Activated naive CD8-positive, alpha-beta T cell treated with anti-CD3 and anti-CD28 coated beads for 36 hours (primary cell): ENCODE measurements at places on chromosomes 7 and 10. TPM values are rescaled to one million over a fixed set of nuclear protein-coding genes. Genes with fewer than 3 reads are reported as not detected.

The INTS1 gene
- 88.9 TPM for total RNA-seq

DNA sequence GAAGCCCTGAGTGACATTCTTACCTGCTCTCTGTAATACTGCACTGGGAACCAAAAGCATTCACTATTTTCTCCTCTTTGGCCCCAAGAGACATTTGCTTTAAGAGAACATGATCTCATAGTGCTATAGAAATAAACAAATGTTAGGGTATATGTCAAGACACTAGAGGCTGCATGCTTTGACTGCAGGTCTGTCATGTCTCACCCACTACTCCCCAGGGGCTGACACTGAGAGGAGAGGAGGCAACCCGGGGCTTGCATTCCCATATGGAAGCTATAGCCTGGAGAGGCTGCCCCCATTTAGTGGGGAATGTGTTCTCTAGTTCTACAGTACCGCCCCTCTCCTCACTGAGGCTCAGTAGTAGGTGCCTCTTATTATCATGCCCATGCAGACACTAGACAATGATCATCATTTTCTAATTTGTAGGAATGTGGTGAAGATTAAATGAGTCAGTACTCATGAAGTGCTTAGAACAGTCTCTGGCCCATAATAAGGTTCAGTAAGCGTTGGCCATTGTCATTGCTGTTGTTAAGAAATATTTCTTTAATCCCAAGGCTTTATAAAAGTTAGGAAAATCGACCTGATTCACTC, 4.9 kb upstream of the SLF2 start:
- no peaks in the 10 kb centered on the region for H3K36me3 ChIP-seq
- H3K4me1 ChIP-seq = peaks cover 14% of the 10 kb centered on the region
- no peak overlapping the region for H3K27ac ChIP-seq
- no peak for DNase-seq
- H3K27me3 ChIP-seq = no peaks in the 10 kb centered on the region

The ZP3 gene
- 3.5 TPM for total RNA-seq

The SPDYE2B gene
- total RNA-seq = not detected

DNA sequence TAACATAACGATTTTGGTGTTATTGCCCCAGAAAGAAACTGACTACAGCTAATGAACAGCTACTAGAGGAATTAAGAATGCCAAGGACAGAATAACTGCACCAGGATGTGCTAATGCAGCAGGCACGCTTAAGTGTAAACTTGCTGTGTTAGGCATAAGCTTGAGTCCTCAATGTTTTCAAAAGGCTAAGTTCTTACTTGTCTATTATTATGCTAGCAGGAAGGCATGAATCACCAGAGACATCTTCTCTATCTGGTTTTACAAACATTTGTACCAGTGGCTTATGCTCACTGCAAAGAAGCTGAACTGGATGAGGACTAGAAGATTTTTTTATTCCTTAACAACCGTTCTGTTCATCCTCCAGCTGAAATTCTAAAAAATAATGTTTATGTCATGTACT, 1035.3 kb downstream of the NRG3 start:
- DNase-seq = no peak
- no peaks in the 10 kb centered on the region for H3K27me3 ChIP-seq
- H3K4me3 ChIP-seq = no peak overlapping the region
- no peaks in the 10 kb centered on the region for H3K4me1 ChIP-seq

- H3K27ac ChIP-seq = no peak overlapping the region
- H3K36me3 ChIP-seq = no peaks in the 10 kb centered on the region
- H3K4me1 ChIP-seq = peaks cover 6% of the 10 kb centered on the region
- DNase-seq = no peak
- H3K4me3 ChIP-seq = no peak overlapping the region
- H3K27me3 ChIP-seq = no peaks in the 10 kb centered on the region
These were observed 11.5 kb upstream of the RSU1 start for GRCh38 chr10:16828701-16829175.

The OIT3 gene
- total RNA-seq = not detected

The TACR2 gene
- not detected for total RNA-seq

GRCh38 chr10:106615081-106615480, 549.4 kb downstream of the SORCS1 start:
- no peak for DNase-seq
- no peaks in the 10 kb centered on the region for H3K36me3 ChIP-seq
- H3K4me1 ChIP-seq = no peaks in the 10 kb centered on the region
